Left lung (tissue), 14 donors: ENCODE measurements at places on chromosomes 6 and 20. TPM values are rescaled to one million over a fixed set of nuclear protein-coding genes. Genes with fewer than 3 reads are reported as not detected.
A peak's percentile ranks its signal among the peaks of the same experiment; 100 is the strongest.

DNA sequence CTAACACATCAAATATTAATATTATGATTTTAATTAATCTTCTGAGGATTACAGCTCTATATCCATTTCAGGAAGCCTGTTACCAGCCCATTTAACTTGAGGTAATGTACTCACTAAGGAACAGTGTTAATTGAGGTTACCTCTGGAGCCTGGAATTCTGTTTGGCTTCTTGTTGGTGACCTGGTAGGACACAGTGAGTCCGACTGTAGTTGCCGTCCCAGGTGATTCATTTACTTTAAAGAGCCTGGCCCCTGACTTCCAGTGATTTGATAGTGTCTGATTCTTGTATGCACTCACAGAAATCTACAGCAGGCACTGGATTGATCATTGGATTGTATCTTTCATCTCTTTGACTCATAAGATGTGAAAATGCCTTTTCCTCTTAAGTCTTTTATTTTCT is 34.0 kb downstream of the IGF2R start:
- DNase-seq, result no peak

- no peak for DNase-seq
These were observed 107.3 kb downstream of the TFAP2B start for GRCh38 chr6:50925981-50926380.

DNA sequence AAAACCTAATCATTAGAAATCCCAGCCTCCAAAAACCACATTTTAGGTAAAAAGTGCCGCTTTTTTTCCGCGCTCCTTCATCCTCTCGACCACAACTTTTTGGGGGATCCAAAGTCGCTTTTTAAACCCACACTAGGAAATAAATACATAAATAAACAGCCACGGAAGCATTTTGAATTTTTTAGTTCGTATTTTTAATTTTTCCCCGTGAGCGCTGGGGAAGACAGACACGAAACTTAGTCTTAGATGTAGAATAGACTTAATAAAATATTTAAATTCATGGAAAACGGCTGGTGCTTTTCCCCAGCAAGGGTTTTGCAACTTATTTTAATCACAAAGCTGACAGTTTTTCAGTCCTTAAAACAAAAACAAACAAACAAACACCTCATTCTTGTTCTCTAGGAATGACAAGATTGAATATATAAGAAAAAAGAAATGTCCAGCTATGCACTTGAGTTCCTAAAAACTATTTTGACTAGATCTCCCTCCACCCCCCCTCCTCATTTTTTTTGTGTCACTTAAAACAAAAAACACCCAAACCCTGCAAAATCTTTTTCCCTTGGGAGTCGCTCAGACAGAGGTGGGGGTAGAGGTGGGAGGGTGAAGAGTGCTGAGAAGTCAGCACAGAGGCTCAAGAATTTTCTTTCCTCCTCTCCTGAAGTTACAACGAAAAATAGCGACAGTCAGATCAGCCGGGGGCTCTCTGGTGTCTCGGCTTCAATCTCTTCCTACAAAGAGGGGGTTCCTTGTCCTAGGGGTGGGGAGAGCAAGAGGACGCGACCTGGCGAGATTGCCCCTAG is 43.4 kb upstream of the SUPT3H start:
- DNase-seq, result no peak

GRCh38 chr6:127119102-127120022 is 891 bp downstream of the RSPO3 start:
- peak; percentile 36 for DNase-seq

DNA sequence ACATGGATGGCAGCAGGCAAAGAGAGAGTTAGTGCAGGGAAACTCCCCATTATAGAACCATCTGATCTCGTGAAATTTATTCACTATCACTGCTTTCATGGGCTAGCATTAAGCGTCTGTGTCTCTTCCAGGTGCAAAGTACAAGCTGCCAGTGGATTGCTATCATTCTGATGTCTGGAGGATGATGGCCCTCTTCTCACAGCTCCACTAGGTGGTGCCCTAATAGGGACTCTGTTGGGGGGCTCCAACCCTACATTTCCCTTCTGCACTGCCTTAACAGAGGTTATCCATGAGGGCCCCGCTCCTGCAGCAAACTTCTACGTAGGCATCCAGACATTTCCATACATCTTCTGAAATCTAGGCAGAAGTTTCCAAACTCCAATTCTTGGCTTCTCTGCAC is 347.8 kb upstream of the HS3ST5 start:
- DNase-seq, result no peak

DNA sequence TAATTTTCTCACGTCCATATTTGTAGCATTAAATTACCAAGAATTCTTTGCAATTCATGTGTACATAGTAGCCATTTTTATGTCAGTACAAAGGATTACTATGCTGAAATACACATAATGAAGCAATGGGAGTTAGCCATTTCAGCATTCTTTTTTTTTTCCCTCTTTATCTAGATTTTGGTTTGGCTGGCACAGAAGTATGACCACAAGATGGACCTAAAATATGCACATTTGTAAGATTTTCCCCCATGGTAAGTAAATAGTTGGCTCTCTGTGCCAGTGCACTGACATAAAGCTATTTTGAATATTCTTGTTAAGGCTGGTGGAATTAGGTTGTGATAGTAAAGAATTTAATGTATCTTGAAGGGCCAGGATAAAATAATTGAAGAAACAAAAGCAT is 486.1 kb upstream of the BTBD3 start:
- DNase-seq, result no peak

DNA sequence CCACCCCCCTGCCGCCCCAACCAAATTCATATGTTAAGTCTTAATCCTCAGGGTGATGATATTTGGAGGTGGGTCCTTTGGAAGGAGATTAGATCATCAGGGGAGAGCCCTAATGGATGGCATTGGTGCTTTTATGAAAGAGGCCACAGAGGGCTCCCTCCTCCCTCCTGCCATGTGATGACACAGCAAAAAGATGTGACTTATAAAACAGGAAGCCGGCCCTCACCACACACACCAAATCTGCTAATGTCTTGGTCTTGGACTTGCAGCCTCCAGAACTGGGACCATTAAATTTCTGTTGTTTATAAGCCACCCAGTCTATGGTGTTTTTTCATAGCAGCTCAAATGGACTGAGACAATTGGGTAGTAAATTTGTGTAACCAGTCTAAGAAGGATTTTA is 176.3 kb downstream of the ADGRG6 start:
- no peak for DNase-seq

- DNase-seq, result no peak
These were observed 26.9 kb upstream of the FANCE start for GRCh38 chr6:35425284-35425683.

- DNase-seq, result no peak
These were observed 88.6 kb downstream of the PSMB1 start for GRCh38 chr6:170464524-170464979.

DNA sequence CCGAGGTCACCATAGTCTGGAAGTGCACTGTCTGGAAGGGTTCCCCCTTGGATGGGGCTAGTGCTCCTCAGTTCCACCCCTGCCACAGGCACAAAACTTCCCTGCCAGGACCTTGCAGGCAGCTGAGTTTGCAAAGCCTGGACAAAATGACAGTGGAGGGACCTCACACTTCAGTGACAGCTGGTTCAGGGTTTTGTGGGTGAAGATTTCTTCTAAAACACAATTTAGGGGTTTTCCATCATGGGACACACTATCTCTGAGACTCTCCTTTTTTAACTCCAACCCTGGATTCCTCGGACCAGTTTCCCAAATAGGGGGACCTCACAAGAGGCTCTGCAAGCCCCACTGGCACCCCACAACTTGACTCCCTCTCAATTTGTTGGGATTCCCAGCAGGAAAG is 33.6 kb upstream of the PREX1 start:
- DNase-seq, result no peak

GRCh38 chr20:12764851-12765250 is 243.9 kb upstream of the SPTLC3 start:
- no peak for DNase-seq

GRCh38 chr6:113862112-113862511 is 5.0 kb downstream of the MARCKS start:
- DNase-seq, result no peak

DNA sequence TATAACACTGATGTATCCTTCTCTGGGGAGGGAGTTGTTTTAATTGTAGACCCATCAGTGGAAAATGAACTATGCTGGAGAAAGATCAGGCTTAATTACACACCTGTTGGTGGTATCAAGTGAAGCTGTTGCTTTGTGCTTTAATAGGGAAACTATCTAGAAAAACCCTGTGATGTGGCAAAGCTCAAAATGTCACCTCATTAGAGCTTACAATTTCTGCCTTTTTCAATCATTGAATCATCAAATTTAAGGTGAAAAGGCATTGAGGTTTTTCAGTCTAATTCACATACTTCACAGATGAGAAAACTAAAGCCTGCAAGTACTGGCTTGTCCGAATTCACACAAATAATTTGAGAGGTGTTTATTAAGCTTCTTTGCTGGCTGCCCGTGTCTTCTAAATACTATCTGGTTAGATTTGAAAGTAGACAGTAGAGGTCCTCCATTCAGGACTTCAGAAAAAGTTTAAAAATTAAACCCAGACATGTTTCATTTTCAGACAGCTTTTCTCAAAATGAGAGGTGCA is 143.3 kb upstream of the MAP3K7 start:
- no peak for DNase-seq

DNA sequence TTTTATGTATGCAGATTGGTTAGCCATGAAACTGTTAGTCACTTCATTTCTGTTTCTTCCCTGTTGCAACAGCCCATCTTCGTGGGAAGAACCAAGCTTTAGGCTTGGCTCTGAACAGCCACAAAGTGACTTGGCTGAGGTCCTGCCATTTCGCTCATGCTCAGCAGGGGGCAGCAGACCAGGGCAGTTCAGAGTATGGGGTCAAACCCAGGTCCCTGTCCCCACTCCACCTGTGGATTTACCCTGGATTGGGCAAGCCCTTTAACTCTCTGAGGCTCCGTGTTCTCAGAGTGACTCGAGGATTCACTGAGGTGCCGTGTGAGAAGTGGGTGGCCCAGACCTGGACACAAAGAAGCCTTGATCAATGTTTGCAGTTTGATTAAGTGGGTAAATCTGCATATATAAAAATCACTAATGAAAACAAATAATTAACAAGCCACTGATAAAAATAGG is 19.8 kb upstream of the MAP1LC3A start:
- DNase-seq, result no peak

DNA sequence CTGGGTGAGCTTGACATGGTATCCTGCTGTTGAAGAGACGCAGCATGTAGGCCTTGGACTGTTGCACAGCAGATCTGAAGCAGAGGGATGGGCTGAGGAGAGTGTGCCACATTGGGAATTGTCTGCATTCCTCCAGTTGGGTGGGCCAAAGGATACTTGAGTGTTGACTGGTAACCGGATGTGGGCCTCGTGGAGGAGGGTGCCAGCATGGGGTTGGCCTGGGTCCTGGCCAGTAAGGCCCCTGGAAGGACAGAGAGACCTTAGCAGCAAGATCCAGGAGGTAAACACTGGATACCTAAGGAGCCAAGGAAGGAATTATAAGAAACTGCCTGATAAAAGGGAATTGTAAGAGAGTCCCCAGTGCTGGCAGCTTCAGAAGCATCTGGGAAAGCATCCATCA is 76.9 kb downstream of the FIG4 start:
- DNase-seq, result peak; percentile 15

DNA sequence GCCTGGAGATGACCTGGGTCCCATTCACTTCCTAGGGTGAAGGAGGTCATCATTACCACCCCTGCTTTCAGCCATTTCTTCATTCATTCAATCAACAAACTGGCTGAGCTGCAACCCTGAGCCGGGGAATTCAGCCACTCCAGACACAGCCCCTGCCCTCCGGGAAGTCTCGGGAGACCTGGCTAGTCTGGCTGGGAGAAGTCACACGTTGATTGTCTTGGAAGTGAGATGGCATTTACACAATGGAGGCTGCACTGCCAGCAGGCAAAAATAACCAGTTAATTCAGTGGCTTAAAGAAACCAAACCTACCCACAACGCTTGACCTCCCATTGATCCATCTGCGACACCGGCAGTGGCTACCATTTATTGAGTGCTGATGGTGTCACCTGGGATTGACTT is 2.0 kb upstream of the PMEPA1 start:
- DNase-seq, result no peak

DNA sequence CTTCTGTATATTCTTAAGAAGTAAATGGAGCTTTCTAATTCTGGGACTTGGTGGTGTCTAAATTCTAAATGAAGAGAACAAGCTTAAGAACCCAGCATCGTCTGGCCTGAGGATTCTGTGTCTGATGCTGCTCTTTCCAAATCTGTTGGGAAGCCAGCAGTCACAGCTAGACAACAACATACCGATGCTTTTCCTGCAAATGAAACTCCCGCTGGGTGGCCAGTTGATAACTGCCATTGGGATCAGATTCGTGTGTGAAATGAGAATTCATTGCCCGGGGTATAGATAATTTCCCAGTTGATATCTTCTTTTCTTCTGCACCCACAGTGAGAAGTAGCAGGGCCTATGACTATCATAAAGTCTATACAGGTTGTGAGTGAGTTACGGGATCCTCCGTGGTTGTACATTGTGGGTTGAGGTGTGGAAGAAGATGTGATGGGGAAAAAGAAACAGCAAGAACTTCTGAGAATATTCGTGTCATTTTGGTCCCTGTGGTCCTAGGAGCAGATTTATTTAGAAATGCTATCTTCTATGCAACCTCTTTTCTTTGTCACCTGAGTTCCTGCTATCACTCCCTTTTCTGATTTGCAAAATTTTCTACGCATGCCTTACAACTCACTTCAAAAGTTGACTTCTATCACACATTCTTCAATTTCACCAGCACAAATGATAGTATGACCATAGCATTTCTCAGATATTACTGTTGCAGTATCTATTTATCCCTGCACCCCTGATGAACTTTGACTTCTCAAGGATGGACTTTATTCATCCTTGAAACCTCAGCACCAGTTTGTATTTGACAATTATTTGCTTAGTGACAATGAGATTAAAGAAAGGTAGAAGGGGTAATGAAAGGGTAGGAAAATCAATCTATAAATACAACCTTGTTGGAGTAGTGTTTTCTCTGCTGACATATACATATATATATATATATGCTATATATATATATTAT is 10.4 kb downstream of the NOX3 start:
- no peak for DNase-seq

- DNase-seq, result no peak
These were observed 31.8 kb downstream of the ABRACL start for GRCh38 chr6:139060332-139060731.

- no peak for DNase-seq
These were observed 348.9 kb downstream of the NRN1 start for GRCh38 chr6:5657684-5658430.

GRCh38 chr20:18091623-18092022 is 33.9 kb upstream of the OVOL2 start:
- DNase-seq, result no peak

TRDN gene
- total RNA-seq, result 0.08 TPM

MAFB gene
- total RNA-seq, result 29.8 TPM

C20orf144 gene
- not detected for total RNA-seq

C20orf141 gene
- total RNA-seq, result not detected

RBM24 gene
- 0.97 TPM for total RNA-seq

OOEP gene
- 0.38 TPM for total RNA-seq

F13A1 gene
- 153 TPM for total RNA-seq

GSTA4 gene
- total RNA-seq, result 49.1 TPM

GMNN gene
- total RNA-seq, result 25.0 TPM

DOP1A gene
- total RNA-seq, result 22.4 TPM

SAMD5 gene
- total RNA-seq, result 11.2 TPM

SERINC3 gene
- 110 TPM for total RNA-seq
